ENCODE measurements at places on chromosomes 3 and 15.

DNA sequence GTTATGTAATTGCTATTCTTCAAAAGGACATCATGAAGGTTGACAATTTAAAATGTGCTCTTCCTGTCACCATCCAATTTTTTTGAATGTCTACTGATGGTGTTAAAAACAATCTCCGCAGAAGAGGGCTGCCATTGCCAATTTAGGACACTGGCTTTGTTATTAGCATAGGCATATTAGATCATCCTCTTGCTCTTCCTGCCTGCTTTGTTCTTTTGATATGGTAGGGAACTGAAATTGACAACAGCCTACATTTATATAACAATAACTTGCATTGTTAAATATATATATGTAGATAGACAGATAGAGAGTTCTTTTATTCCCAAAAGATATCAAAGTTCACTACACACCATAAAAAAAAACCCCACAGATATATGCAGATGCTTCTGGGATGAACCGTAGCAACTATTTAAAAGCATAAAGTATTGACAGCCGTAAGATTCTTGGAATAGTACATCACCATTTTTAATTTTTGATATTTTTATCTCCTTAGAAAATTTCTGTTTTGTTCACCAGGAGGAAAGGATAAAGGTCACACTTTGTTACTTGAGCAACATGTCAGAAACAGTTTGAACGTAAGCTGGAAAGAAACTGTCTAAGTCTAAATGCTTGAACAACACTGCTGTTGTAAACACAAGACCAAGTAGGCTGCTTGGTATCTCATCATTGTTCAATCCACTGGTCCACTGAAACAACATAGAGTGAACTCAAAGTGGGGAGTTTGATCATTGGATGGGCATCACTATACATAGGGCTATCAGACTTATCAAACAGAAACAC is 66.5 kb downstream of the MDFIC2 start:
- no peak for DNase-seq

GRCh38 chr15:101528108-101528916 is 38.8 kb upstream of the PCSK6 start:
- no peak for DNase-seq

DNA sequence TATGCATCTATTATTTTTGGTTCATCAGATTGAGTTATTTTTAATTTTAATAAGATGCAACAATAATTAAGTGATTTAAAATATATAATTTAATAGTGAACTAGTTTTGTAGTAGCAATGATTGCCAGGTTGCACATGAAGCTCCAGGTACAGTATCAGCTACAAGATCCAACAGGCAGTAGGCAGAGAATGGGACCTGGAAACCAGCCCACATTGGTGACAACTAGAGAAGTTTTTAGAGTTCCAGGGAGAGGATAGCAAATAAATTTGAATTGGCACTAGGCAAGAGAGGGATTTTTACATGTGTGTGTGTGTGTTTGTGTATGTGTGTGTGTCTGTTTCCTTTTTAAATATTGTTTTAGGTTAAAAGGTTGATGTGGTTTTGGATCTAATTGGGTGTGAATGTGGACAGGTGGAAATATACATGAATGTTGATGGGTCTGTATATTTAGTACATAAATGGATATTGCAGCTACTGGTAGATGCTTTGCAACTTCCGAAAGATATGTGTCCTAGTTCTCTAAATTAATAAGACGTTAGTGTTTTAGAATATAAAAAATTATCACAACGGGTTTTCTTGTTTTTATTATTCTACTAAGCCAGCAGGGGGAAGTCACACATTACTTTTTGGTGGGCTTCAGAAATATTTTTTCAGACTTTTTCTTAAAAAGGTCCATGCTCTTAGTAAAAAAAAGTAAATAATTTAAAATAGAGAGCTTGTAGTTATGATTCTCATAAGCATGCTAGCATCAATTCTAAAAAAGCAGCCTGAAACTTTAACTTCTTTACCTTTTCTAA is 110.1 kb upstream of the GBE1 start:
- no peak for DNase-seq

GRCh38 chr3:123084192-123084591 is 17.4 kb downstream of the PDIA5 start:
- DNase-seq: no peak

GRCh38 chr3:125959317-125960065 is 9.5 kb upstream of the ROPN1B start:
- DNase-seq: no peak

GRCh38 chr3:152611905-152612304 is 223.0 kb upstream of the P2RY1 start:
- no peak for DNase-seq

- DNase-seq: no peak
Observed at GRCh38 chr3:104273046-104273649, 1093.6 kb upstream of the ALCAM start.

DNA sequence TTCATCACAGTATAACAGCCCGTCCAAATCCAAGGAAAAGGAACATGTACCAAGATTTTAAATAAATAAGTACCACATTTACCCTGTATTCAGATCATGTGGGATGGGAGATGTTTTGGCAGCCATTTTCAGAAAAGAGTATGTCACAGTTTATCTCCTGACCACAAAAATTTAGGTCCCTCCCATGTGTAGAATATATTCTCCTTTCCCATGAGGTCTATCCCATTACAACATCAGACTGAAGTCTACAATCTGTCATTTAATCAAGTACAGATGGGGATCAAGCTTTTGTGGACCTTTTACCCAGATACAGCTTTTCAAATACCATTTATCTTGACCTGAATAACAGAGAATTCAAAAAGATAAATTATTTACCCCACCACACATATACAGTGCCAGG is 444.5 kb downstream of the PLOD2 start:
- DNase-seq: no peak

- DNase-seq: no peak
Observed at GRCh38 chr3:119741657-119742590, 39.1 kb downstream of the CFAP91 start.

- no peak for DNase-seq
Observed at GRCh38 chr15:52485290-52485689, 43.4 kb downstream of the MYO5A start.

DNA sequence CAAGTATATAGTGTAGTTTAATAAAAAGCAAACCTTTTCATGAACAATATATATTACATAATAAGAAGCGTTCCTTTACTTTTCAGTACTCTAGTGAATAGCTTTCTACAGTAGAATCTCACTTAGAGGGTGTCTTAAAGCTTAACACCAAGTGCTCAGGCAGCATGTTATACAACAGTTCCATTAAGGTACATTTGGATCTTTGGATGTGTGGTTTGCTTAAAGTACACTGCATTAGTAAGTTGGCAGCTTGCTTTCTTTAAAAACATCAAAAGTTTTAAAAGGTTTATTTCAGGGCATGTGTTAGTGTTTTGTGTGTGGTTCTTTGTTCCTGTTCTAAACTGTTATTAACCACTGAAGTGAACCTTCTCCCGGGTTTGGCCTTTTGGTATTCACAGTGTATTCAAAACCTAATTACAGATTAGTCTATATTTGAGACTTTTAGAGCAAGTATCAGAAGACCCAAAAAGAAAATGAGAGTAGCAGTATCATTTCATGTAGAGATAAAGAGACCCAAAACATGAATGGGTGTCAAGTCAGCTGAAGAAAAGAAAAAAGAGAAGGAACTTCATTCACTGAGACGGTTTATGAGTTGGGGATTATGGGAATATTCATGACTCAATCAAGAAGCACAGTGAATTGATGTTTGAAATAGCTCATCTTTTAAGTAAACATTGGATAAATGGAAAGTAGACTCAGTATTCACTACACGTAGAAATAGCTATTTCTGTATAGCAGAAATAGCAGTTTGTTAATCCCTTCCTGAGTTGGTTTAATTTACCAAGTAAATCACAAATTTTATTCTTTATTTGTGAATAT is 93.9 kb downstream of the OPA1 start:
- DNase-seq: no peak

GRCh38 chr3:165082650-165083049 is 4.4 kb upstream of the SI start:
- no peak for DNase-seq

GRCh38 chr3:112730210-112730609 is 89.3 kb upstream of the CCDC80 start:
- DNase-seq: no peak

DNA sequence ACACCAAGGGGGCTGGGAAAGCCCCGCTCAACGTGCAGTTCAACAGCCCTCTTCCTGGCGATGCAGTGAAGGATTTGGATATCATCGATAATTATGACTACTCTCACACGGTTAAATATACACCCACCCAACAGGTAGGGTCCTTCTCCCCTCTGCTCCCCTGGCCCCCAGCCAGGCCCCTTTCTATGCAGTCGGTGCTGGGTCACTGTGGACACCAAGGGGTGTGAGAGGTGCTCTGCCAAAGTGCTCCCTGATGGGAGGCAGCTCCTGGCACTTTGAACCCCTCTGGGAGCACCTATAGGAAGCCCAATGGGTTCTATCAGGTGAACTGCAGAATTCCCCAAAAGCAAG is 98.6 kb downstream of the DNASE1L3 start:
- no peak for DNase-seq

DNA sequence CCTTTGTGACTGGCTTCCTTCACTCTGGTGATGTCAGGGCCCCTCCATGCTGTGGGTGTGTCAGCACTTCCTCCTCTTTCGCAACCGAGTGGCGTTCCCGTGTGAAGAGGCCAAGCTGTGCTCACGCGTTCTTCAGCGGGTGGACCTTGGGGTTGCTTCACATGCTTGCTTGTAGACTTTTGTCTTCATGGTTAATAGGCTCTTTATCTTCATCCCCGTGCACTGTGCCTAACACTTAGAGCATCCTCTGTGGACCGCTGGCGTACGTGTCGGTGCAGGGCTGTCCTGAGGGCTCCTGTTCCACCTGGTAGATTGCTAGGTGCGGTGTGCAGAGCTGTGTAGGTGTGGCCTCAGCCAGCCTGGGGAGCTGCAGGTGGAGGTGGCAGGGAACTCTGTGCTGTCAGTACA is 182.3 kb downstream of the OR4M2 start:
- DNase-seq: peak; percentile 76

GRCh38 chr15:63699101-63699785 is 102.1 kb downstream of the FBXL22 start:
- DNase-seq: no peak

- no peak for DNase-seq
Observed at GRCh38 chr15:60374628-60375081, 23.1 kb downstream of the ANXA2 start.

DNA sequence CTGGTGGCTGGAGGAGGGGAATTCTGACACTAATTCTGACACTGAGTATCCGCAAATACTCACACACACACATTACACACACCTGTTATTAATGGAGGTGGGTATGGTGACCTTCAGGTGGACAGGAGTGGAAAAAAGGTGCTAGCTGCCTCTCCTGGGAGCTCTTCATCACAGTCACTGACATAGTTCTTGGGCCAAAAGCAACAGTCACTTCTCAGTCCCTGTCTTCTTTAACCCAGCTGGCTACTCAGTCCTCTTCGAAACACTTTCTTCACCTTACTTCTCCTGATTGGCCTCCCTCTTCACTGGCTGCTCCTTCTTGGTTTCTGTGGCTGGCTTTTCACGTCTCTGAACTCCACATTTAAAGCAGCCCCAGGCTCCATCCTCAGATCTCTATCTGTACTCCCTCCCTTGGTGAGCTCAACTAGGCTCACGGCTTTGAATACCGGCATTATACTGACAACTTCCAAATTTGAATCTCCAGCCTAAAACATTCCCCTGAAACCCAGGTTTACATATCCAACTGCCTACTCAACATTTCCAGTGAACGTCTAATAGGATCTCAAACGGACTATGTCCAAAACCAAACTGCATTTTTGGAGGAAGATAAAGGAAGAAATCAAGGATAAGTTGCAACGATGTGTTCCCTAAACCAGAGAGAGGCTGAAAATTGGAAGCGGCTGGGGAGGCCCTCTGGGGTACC is 53.2 kb upstream of the HEG1 start:
- no peak for DNase-seq

- DNase-seq: no peak
Observed at GRCh38 chr3:158095111-158095813, 11.0 kb downstream of the SHOX2 start.

DNA sequence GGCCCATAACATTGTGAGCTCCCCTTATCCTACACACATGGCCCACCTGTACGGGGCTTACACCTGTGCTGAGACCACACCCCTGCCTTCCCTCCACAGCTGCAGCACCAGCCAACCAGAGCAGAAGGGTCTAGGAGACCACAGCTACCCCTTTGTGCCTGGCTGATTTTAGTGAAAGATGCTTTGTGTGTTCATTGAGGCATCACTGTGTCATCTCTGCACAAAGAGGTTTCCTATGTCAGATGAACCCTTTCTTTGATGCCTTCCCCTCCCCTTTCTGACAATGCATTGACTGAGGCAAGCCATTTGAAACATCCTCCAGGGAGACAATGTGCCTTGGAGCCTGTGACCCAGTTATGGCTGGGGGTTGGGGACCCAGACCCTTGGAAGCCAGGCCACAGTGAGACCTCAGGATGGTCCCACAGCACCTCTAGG is 54.9 kb upstream of the SLC7A14 start:
- DNase-seq: no peak

GRCh38 chr15:98728082-98728810 is 79.9 kb downstream of the IGF1R start:
- no peak for DNase-seq

GRCh38 chr3:173275740-173276139 is 121.8 kb upstream of the NLGN1 start:
- no peak for DNase-seq

GRCh38 chr3:101814835-101815234 is 34.5 kb upstream of the NFKBIZ start:
- no peak for DNase-seq

DNA sequence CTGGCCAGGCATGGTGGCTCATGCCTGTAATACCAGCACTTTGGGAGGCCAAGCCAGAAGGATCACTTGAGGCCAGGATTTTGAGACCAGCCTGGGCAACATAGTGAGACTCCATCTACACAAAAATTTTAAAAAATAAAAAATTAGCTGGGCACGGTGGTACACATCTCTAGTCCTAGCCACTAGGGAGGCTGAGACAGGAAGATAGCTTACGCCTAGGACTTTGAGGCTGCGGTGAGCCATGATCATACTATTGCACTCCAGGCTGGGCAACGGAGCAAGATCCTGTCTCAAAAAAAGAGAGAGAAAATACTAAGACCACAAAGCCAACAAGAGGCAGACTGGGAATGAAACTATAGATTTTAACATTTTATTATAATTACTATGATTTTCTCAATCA is 4.1 kb downstream of the MB21D2 start:
- no peak for DNase-seq

GRCh38 chr15:63060699-63061098 is 18.2 kb downstream of the TPM1 start:
- DNase-seq: no peak

GRCh38 chr3:187705164-187705563 is 2.8 kb upstream of the RTP2 start:
- DNase-seq: no peak

GRCh38 chr15:37056177-37057121 is 43.9 kb downstream of the MEIS2 start:
- DNase-seq: no peak

Data from CD4-positive, alpha-beta T cell treated with Interferon gamma for 1 hour (primary cell).